Activated CD8-positive, alpha-beta memory T cell treated with anti-CD3 and anti-CD28 coated beads for 1 hour (primary cell): ENCODE measurements at places on chromosomes 2 and 18.

DNA sequence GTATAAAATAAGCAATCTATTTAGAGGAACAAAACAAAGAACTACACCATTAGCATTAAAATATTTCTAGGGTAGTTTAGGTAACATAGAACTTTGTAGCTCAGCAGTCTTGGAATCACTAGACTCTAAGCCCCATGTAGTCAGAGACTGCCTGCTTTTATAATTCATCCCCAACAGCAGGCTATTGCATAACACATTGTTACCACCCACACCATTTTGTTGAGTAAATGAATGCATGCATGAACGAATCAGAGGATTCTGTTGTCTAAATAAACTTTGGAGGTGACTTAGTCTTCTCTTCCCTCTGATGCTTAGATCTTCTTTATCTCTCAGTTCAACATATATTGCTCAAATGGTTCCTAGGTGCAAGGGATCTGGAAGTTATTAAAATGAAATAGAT lies 167.6 kb upstream of the TNP1 start:
- DNase-seq, result no peak

DNA sequence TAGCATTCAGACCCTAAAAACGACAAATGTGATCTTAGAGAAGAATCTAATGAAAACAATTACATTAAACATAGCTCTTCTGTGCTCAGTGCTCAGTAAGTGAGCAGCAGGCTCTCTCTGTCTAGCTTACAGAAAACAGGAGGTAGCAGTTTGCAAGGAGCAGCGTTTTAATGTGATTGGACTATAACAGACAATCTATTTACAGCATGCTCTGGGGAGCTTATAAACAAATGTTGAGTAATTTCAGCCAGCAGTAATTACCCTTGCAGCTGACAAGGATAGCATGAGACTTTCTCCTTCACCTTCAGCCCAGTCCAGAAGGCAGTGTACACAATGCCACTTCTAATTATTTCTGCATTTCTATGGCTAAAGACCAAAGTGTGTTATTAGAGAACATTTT lies 270.4 kb downstream of the FIGN start:
- DNase-seq, result no peak

GRCh38 chr2:167548396-167548795 lies 660.1 kb downstream of the XIRP2 start:
- no peak for DNase-seq

- no peak for DNase-seq
These were observed at the start of gene CRACDL for GRCh38 chr2:98935777-98936352. TSS of gene CRACDL (minus strand) at chr2:98936225. CDS start at chr2:98846800, 89,425 bp downstream.

DNA sequence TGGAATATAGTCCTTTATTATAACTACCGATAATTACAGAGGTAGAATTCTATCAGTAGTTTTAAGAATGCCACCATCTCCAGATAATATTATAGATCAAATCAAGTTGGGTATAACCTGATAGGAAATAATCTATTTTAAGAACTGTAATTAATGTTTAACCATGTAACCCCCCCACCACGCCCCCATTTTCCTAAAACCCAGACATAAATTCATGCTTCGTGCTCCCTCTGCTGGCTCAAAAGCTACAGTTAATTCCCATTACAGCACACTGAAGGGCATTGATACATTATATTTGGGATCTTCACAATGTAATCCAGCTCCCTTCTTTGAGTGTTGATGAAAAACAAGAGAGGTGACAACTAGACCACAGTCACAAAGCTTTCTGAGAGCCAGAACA lies 228.0 kb upstream of the SMAD7 start:
- DNase-seq, result no peak

- DNase-seq, result no peak
These were observed 59.1 kb downstream of the NCK2 start for GRCh38 chr2:105803773-105804172.

- DNase-seq, result no peak
These were observed 70.7 kb upstream of the CCDC195 start for GRCh38 chr2:224786848-224787247.

DNA sequence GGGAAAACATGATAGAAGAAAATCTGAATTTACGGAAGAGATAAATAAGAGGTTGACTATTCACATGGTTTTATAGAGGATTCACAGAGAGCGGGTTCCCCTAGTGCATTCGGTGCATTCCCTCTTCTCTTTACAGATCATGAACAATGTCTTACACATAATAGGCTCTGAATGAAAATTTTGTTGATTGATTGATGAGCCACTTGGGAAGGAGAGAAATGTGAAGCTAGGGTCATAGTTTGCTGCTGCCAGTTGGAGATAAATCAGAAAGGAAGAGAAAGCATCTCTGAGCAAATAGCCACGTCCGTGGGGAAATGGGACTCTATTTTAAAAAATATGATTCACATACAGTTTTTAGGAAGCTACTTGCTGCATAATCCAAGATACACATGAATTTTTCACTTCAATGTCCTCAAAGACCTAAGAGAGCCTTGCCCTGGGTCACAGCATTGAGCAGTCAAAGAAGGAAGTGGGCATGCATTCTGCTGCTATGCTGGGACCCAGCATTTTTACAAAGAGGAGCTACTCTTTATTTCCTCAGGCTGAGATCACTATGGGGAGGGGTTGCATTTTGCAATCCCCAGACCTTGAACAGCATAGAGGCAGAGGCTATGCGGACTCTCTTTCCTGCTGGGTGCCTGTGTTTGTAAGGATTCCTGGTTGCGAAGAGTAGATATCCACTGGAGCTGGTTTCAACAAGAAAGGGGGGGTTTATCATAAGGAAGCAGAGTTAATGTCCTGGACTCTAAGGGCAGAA lies 395.3 kb downstream of the TSN start:
- DNase-seq, result no peak

DNA sequence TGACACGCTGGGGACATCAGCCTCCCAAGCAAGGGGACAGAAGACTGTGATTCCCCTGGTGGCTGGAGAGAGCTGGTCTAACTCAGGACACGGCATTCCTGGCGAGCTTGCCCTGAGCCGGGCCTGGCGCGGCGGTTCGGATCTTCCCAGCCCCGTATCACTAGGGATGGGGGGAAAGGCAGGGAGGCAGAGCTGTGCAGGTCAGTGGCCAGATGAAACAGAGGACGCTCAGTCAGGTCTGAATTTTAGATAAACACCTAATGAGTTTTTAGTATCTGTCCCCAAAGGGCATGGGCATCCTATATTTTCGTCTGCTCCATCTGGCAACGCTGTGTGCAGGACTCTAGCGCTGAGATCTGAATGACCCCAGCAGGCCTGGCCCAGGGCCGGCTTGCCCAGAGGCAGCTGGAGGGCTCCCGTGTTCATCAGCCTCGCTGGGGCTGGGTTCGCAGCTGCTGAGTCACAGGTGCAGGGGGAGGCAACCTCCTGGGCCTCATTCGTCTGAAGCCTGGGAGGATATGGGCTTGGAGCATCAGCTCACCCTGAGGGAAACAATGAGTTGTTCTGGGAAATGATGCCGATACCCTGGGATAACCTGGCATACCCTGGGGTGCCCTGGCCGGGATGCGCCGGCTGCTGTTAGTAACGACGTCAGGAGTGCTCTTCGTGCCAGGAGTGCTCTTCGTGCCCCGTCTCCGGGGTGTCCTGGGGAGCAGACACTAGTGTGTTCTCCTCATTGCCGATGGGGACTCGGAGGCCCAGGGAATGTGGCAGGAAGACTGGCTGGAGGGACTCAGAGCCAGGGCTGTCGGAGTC lies 48.1 kb upstream of the HPCAL1 start:
- no peak for DNase-seq

GRCh38 chr18:52451256-52451655 lies 111.3 kb downstream of the DCC start:
- no peak for DNase-seq

GRCh38 chr2:44009136-44009735 lies 13.4 kb upstream of the LRPPRC start:
- DNase-seq, result no peak

GRCh38 chr2:123080331-123080730 lies 944.8 kb upstream of the CNTNAP5 start:
- DNase-seq, result no peak

DNA sequence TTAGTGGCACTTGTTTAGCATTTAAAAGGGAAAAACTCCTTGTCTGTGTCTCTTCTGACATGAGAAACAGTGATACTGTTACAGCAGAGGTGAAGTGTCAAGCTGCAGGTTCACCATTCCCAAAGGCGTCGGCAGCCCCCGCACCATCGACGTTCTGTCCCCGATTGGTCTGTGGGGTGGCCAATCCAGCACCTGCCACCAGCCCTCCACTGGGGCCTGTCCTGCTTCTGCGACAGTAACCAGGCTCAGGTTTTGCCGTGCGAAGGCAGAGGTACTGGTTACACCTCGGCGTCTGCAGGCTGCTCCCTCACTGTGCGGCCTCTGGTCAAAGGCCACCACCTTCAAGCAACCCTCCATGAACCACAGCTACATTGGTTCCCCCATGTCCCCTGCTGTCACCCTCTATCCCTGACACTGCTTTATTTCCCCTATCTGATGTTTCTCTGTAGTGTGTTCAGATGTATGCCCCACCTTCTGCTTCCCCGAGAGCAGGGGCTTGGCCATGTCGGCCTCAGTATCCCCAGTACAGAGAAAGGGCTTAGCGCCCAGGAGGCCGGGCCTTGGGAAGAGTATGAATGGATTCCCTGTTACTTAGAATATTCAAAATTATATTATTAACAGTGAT lies 8.6 kb upstream of the ESPNL start:
- no peak for DNase-seq

DNA sequence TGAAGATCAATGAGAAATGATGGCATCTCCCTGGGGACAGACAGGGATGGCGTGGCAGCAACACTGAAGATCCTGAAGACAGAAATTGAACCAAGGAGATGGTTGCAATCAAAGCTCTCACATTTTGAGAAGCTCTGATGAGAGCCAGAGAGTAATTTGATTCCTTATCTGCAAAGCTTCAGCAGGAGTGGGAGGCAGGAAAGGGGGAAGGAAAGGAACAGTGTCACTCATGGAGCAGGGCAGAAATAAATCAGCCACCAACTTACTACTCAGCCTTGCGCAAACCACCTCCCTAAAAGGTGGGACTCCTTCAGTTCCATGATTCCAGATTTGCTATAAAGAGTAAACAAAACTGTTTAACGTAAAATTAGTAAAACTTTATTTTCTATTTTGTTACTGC lies 119.2 kb downstream of the CACNB4 start:
- no peak for DNase-seq

GRCh38 chr2:21787941-21788340 lies 664.2 kb downstream of the TDRD15 start:
- no peak for DNase-seq

DNA sequence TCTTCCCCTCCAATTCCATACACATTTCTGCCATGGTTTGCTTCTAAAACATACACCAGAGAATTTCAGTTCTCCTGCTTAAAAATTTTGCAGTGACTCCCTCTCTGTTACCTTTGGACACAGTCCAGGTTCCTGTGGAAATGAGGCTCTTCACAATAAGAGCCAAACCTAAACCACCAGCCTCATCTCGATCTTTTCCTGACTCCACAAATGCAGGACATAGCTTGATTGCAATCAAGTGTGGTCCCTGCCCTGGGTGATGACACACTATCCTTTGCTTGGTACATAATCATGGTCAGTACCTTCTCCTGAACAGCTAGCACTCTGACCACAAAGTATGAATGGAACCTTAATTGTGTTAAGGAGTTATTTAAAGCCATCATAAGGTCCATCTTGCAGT lies 134.9 kb upstream of the CHAC2 start:
- no peak for DNase-seq

DNA sequence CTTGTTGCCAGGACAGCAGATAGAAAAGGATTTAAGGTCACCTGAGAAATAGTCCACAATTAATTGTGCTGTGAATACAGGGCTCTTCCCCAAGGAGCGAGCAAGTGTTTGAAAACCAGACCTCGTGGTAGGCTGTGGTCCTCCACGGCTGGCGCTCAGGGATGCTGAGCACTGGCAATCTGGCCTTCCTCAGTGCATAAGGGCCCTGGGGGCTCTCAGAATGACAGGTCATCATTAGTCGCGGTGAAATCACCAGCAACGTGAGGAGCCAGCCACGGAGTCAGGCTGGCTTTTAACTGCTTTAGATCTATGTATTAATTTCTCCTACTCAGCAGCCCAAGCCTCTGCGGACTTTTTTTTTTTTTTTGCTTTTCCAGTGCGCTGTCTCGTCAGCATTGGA lies 148.5 kb downstream of the FHOD3 start:
- no peak for DNase-seq

- DNase-seq, result no peak
These were observed 12.4 kb downstream of the HS6ST1 start for GRCh38 chr2:128306081-128306930.

DNA sequence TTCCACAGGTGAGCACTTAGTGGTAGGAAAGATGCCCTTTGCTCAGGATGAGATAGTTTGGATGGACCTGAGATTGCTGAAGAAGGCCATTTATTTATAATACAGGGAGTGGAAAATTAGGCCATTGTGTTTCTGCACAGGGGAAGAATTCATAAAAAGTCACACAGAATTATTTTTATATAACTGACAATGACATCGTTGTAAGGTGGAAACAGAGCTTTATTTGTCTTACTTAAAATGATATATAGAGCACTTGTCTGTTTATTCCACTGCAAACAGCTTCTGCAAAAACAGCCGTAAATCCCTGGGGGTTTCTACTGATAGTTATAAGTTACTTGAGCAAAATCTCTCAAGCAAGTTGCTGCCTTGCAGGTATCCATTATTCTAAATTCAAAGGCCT lies 158.1 kb upstream of the ZNF521 start:
- DNase-seq, result no peak

DNA sequence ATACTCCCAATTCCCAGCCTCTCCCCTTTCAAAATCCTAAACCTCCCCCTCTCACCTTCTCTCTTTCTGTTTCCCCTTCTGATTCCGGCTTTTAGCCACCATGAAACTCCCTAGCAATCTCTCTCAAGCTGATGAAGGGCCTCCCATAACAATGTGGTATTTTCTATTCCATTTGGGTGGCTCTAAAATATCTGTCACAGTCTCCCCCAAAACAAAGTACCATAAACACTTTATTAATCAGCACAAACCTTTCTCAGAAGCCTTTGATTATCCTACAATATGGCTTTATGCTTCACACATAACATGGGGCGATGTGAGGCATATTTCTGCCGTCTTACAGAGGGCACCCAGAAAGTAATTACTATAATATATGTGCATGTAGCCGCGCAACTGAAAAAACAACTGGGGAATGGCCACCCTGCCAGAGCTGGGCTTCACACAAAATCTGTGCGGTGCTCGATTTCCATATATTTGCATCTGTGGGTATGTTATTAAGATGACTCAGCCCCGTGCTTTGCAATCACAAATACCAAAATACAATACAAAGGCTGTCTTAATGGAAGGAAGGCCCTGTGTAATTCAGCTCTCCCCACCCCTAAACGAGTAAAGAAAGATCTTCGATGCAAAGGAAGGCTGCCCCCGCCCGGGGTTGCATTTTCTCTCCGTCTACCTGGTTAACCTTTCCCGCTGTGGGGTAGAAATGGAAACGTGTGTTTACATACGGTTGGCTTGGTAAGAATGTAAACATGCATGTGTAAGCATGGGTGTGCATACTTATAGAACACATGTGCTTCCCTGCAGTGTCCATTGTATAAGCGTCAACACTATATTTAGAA lies 81.4 kb downstream of the CELF4 start:
- no peak for DNase-seq

- DNase-seq, result no peak
These were observed 4.2 kb upstream of the USP14 start for GRCh38 chr18:154151-154550.
